ENCODE measurements at places on chromosomes 16 and 17.

DNA sequence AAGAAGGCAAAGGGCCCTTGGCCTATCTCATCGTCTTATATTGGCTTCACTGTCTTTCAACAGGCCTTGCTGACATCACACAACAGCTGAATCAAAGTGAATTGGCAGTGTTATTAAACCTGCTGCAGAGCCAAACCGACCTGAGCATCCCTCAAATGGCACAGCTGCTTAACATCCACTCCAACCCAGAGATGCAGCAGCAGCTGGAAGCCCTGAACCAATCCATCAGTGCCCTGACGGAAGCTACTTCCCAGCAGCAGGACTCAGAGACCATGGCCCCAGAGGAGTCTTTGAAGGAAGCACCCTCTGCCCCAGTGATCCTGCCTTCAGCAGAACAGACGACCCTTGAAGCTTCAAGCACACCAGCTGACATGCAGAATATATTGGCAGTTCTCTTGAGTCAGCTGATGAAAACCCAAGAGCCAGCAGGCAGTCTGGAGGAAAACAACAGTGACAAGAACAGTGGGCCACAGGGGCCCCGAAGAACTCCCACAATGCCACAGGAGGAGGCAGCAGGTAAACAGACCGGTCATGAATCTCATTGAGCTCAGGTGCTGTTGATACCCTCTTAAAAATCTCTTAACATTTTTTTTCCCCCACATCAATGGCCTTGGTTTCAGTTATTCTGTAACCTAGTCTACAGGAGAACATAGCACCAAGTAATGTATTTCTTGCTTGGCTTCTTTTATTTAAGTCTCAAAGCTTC lies 64.7 kb downstream of the CDK12 start:
- H3K4me1 ChIP-seq: no peaks in the 10 kb centered on the region
- DNase-seq: no peak
- no peak overlapping the region for H3K4me3 ChIP-seq
- H3K27me3 ChIP-seq: no peaks in the 10 kb centered on the region
- H3K36me3 ChIP-seq: peaks cover 17% of the 10 kb centered on the region

DNA sequence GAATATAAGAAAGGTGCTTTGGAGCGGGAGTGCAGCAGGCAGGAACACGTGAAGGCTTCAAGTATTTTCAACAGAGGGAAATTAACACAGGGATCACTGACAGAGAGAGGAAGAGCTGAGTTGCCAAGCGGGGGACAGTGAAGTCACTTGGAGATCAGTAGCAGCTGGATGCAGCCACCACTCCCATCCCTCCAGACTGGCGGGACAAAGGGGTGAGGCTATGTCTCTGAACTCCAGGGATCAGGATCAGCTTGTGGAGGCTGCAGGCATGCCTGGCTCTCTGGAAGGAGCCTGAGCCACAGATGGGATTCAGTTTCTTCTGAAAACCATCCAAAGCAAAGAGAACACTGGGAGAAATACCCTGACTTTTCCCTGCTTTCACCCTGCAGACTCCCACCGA lies 113.7 kb upstream of the IRX3 start:
- H3K36me3 ChIP-seq: no peaks in the 10 kb centered on the region
- no peaks in the 10 kb centered on the region for H3K4me1 ChIP-seq
- H3K27me3 ChIP-seq: no peaks in the 10 kb centered on the region
- DNase-seq: no peak
- no peak overlapping the region for H3K4me3 ChIP-seq
- H3K27ac ChIP-seq: no peak overlapping the region

GRCh38 chr16:86528061-86528929 lies 18.0 kb downstream of the FOXF1 start:
- no peak for DNase-seq
- no peak overlapping the region for H3K4me3 ChIP-seq
- H3K4me1 ChIP-seq: no peaks in the 10 kb centered on the region
- H3K27me3 ChIP-seq: no peaks in the 10 kb centered on the region
- no peaks in the 10 kb centered on the region for H3K36me3 ChIP-seq

DNA sequence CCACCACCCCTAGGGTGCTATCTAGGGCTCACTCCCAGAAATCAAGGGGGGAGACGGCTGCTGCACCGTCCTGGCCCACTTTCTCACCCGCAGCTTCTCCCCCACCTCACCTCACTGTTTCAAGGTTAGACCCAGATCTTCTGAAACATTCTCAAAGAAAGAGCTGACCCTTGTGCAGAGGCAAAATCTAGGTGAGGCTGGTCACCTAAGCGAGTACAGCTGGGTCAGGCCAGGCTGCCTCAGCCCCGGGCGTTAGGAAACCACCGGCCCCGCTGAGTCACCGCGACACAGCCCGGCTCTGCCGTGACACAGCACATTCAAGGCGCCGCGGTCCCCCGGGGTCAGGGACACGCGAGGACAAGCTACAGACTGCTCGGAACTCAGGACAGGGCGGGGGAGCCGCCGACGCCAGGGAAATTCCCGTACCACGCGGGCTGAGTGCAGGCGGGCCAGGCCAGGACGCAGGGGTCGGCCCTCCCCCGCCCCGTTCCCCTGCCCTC lies 27.1 kb downstream of the GNPTG start:
- H3K4me1 ChIP-seq: peaks cover 16% of the 10 kb centered on the region
- H3K36me3 ChIP-seq: peaks cover 14% of the 10 kb centered on the region
- no peak for DNase-seq
- no peaks in the 10 kb centered on the region for H3K27me3 ChIP-seq
- H3K27ac ChIP-seq: peak overlapping the region; percentile 89
- H3K4me3 ChIP-seq: peak overlapping the region; percentile 49

DNA sequence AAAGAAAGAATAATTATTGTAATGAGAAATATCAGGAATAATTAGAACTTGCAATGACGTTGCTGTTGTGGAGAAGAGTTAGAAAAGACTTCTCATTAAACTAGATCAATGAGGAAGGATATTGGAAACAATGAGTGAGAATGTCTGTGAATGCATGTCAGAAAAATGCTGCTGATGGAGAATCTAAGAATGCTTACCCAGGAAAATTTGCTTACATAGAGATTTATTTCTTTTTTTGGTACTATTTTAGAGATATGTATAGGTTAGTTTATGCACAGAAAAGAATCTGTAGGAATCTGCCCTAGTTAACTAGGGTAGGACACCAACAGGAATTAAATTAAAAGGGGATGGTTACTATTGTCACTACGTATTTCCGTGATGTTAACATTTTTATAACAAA lies 140.2 kb downstream of the USP31 start:
- DNase-seq: no peak
- no peaks in the 10 kb centered on the region for H3K36me3 ChIP-seq
- no peaks in the 10 kb centered on the region for H3K4me1 ChIP-seq
- H3K27ac ChIP-seq: no peak overlapping the region

- H3K27ac ChIP-seq: no peak overlapping the region
- H3K36me3 ChIP-seq: no peaks in the 10 kb centered on the region
- H3K27me3 ChIP-seq: peaks cover 24% of the 10 kb centered on the region
- H3K4me3 ChIP-seq: no peak overlapping the region
Measured at GRCh38 chr16:29903590-29903989, 3.3 kb downstream of the ASPHD1 start.

- no peaks in the 10 kb centered on the region for H3K27me3 ChIP-seq
- H3K36me3 ChIP-seq: no peaks in the 10 kb centered on the region
- no peak for DNase-seq
Measured at GRCh38 chr17:82979718-82980117, 99.7 kb upstream of the METRNL start.

DNA sequence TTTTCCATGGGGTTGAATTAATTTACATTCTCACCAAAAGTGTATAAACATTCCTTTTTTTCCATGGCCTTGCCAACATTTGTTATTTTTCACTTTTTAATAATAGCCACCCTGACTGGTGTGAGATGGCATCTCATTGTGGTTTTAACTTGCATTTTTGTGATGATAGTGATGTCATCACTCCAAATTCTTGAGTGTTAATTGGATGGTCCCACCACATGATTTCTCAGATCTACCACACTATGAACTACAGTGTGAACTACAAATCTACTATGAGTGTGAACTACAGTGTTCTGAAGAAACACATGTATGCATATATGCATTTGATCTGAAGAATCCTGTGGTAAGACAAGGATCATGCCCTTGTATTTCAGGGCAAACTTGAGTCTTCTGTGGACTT lies 340.1 kb downstream of the ABCC12 start:
- H3K27ac ChIP-seq: no peak overlapping the region
- H3K36me3 ChIP-seq: no peaks in the 10 kb centered on the region
- H3K27me3 ChIP-seq: no peaks in the 10 kb centered on the region
- no peak overlapping the region for H3K4me3 ChIP-seq
- DNase-seq: no peak

GRCh38 chr16:85276258-85276657 lies 164.0 kb upstream of the CIBAR2 start:
- H3K27me3 ChIP-seq: no peaks in the 10 kb centered on the region
- no peak for DNase-seq
- no peak overlapping the region for H3K27ac ChIP-seq
- no peaks in the 10 kb centered on the region for H3K4me1 ChIP-seq
- no peaks in the 10 kb centered on the region for H3K36me3 ChIP-seq

DNA sequence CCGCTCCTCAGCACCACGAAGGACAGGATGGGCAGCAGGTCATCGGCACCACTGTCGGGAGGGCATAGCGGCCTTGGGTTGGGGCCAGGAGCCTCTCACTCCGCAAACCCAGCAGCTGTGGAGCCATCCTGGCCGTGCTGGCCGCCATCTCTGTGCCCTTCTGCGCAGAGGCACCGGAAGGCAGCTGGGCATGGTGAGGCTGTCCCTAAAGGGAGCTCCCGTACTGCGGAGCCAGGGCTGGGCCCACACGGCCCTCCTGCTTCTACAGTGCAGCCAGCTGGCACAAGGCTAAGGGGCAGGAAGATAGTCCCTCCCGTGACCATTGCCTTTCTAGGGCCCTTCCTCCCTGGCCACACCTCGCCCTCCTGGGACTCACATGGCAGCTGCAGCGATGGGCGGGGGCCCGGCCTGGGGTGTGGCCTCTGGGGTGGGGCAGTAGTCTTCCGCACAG lies 7.0 kb upstream of the SPATA2L start:
- no peak overlapping the region for H3K27ac ChIP-seq
- no peak for DNase-seq
- no peak overlapping the region for H3K4me3 ChIP-seq
- H3K4me1 ChIP-seq: peaks cover 39% of the 10 kb centered on the region

- H3K27ac ChIP-seq: no peak overlapping the region
- no peaks in the 10 kb centered on the region for H3K27me3 ChIP-seq
- H3K4me3 ChIP-seq: no peak overlapping the region
- H3K4me1 ChIP-seq: peaks cover 15% of the 10 kb centered on the region
- no peaks in the 10 kb centered on the region for H3K36me3 ChIP-seq
Measured at GRCh38 chr17:64339516-64340490, 50.9 kb downstream of the PECAM1 start.

- no peaks in the 10 kb centered on the region for H3K4me1 ChIP-seq
- H3K36me3 ChIP-seq: no peaks in the 10 kb centered on the region
- H3K27me3 ChIP-seq: no peaks in the 10 kb centered on the region
Measured at GRCh38 chr16:63982110-63982509, 1139.8 kb downstream of the CDH11 start.

DNA sequence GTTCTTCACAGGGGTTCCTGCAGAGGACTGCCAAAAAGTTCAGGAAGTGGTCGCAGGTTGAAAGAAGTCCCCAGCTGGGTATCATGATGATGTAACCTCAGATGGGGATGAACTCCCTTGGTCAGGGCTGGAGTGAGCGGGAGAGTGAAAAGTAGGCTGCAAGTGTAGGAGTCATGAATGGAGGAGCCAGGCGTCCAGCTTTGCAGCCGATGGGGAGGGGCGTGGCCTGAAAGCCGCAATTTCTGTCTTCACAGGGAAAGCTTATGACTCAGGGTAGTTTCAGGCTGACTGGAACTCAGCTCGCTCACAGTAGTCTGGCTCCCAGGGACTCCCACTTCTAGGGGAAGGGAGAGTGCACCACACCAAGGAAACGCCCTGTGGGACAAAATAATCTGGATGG lies 70.0 kb upstream of the HS3ST3A1 start:
- no peak for DNase-seq
- H3K27me3 ChIP-seq: no peaks in the 10 kb centered on the region
- H3K36me3 ChIP-seq: no peaks in the 10 kb centered on the region
- H3K4me1 ChIP-seq: no peaks in the 10 kb centered on the region

DNA sequence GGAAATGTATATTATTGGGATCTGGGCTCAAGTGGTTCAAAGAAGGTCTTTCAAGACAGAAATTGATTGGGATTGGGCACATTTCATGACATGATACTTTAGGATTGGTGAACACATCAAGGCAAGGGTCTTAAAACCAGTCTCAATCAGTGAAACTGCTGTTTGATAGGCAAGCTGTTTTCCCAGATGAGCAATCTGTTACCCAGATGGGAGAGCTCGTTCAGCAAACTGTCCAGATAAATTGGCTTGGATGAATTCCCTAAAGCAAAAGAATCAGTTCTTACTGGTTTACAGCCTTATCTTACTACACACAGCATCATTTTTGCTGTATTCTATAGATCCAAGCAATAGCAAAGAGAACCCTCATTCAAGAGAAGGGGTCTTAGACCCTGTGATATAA lies 31.0 kb upstream of the CNEP1R1 start:
- H3K4me3 ChIP-seq: no peak overlapping the region
- H3K27me3 ChIP-seq: no peaks in the 10 kb centered on the region
- no peaks in the 10 kb centered on the region for H3K36me3 ChIP-seq
- H3K27ac ChIP-seq: no peak overlapping the region

- H3K36me3 ChIP-seq: peaks cover 55% of the 10 kb centered on the region
- H3K4me1 ChIP-seq: no peaks in the 10 kb centered on the region
- no peaks in the 10 kb centered on the region for H3K27me3 ChIP-seq
- H3K27ac ChIP-seq: no peak overlapping the region
- no peak for DNase-seq
Measured at GRCh38 chr16:89272631-89273030, 55.1 kb downstream of the ZNF778 start.

DNA sequence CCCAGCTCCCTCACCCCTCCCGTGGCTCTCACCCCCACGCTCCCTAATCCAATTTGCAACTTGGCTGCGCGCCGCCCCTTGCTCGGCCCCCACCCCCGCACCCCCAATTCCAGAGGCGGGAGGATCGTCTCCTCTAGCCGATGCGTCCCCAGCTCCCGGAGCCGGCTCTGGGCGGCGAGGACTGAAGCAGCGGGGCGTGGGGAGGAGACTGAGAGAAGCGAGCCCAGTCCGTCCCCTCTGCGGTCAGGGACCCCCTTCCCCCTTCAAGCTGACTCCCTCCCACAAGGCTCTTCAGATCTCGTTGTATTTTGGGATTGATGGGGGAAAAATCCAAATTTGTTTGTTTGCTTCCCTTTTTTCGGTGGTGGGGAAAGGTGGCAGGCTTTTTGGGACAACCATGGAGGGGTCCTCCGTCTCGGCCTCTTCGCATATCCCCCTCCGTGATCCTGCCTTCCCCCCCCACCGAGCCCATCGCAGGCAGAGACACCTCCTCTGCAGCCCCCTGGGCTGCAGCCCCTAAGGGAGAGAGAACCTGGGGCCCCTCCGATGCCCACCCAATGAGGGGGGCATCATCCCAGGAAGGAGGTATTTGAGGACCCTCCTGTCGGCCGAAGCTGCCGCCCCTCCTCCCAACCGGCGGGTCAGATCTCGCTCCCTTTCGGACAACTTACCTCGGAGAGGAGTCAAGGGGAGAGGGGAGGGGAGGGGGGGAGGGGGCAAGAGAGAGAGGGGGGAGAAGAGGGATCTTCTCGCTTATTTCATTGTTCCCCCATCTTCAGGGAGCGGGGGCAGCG lies 466 bp downstream of the NEUROD2 start:
- H3K27me3 ChIP-seq: peaks cover 100% of the 10 kb centered on the region
- H3K36me3 ChIP-seq: no peaks in the 10 kb centered on the region
- H3K4me3 ChIP-seq: no peak overlapping the region

Data from esophagus squamous epithelium (tissue), 5 donors.